Naive thymus-derived CD4-positive, alpha-beta T cell (primary cell): ENCODE measurements at places on chromosomes 12 and 14.

- DNase-seq: no peak
Measured at GRCh38 chr12:100151769-100152168, 9.1 kb upstream of the BLTP3B start.

- no peak for DNase-seq
Measured at GRCh38 chr12:6330999-6331714, 10.7 kb downstream of the TNFRSF1A start.

- DNase-seq: peak; percentile 35
Measured at GRCh38 chr14:21068521-21069387, 1.4 kb upstream of the ARHGEF40 start.

DNA sequence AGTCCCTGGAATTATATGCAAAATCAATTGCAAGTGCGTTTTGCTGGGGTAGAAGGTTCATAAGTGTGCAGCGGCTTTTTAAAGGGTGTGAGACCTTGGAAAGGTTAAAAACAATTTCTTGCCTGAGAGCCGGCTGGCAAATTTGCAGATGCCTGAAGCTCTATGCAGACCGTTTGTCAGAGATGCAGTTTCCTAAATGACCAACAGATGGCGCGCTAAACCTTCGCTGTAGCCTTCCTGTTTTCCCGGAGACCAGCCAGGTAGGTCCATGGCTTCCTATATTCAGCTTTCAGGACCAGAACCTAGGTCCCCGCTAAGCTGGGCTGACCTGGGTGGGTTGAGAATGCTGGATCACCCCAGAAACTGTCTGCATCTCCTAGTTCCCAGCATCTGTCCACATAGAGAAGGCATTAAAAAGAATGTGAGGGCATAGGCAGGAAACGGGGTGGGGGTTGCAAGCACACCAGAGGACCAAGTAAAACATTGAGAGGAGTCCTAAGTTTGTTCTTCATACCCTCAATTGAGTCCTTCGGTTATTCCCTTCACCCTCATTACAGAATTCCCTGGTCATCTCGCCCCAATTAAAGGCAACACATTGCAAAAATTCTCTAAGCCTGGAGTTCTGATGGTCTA lies 5.7 kb upstream of the NOS1 start:
- DNase-seq: no peak

- no peak for DNase-seq
Measured at GRCh38 chr14:21133901-21134300, 22.0 kb downstream of the OR5AU1 start.

- no peak for DNase-seq
Measured at GRCh38 chr12:132698341-132698740, 11.0 kb downstream of the PXMP2 start.

- no peak for DNase-seq
Measured at GRCh38 chr12:108505129-108505528, 9.9 kb upstream of the FICD start.

DNA sequence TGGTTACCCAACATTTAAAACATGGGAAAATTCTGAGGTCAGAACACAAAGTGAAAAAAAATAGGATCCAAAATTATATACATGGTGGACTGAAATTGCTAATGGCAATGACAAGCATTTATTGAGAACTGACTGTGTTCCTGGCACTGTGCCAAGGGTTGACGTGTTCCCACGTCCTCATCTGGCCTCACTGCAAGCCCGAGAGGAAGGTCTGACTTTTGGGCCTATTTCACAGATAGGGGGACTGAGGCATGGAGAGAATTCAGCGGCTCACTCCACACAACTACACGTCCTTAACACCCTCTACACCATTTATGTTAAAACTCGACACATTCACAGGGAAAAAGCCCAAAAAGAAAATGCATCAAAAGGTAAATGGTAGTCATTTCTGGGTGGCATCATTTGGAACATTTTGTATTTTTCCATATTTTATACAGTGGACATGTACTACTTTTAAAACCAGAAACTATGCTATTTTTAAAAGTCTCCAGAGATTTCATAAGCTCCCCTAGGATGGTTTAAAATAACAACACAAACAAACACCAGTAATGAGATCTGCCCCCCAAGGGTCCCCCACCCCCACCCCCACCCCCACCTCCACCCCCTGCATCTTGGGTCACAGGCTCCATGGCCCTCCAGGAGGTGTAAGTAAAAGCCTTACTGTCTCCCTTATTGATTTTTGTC lies 27.7 kb downstream of the CLMN start:
- no peak for DNase-seq

- no peak for DNase-seq
Measured at GRCh38 chr12:125083072-125083471, 17.8 kb downstream of the AACS start.

DNA sequence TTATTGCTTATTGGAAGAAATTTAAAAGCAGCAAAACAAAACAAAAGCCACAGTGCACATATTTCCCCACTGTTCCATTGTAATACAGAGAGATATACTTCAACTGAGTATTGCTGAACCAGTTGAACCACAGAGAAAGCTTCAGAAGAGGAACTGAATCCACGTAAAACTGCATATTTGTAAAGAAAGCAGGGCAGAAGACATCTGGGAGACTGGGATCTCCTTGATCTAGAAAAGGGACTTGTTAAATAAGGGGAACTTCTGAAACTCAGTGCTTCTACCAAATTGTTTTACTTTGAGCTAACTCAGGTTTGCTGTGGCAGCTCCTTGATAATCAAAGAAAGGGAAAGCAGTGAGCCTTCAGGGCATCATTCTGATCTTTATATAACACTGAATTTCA lies 411.1 kb upstream of the MDGA2 start:
- no peak for DNase-seq

DNA sequence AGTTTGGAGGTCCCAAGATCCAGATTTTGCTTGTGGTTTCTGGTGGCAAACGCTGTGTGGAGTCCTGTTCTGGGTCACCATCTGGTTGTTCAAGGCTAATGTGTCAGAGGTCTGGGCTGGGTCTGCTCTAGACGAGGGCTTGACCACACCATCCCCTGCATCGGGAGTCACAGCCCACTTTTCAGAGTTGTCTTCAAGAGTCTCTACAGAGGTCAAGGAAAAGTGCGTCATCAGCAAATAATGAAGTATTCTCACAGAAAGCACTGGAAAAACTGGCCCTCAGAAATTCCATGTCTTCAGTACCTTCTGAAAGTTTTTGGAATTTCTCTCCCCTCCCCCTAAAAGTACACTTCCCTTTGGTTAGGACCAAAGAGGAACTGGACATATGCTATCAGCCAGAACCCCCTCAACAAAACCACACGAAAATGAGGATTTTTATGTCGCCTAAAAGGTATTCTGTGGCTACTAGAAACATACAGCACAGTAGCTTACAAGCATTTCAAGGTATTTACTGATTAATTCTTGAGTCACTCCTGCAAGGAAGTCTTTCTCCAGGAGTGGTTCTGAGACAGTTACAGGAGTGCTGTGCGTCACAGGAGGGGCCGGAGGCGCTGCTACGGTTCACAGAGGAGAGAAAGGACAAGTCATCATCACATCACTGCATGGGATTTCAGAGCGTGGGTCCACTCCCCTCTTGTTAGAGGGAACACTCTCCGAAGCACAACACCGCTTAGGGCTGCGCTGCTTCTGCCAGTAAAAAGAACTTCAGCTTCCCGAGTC lies 35.4 kb downstream of the RAD52 start:
- no peak for DNase-seq

DNA sequence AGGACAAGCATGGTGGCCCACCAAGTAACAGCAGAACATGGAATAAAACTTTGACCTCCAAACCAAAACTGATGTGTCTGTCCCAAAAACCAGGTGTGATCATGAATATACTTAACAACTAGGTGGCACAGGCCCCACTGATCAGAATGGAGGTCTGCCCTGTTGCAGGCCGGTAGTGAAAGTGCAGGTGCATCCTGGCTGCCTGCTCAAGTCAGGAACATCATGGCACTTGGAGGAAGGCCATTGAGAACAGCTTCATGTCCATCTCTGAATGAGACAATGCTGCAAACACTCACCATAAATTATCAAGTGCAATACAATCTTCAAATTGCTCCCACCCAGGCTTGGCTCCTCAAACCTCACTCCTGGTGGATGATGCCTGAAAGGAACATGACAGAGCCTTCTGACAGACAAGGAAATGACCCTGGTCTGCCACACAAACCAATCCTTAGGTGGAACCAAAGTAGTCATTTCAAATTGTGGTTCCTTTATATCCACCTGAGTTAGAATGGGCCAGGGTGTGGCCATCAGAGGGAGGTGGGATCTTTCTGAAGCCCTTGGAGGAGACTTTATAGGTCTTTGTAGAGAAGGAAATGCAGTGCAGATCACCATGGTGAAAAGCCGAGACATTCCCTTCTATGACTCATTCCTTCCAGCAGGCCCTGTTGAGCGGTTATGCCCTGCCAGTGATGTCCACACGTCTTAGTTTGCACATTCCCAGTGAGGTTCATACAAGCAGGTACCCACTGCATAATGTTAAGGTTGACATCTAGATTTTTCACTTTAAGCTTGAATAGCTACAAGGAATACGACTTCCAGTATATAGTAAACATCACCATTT lies 36.0 kb downstream of the EGLN3 start:
- no peak for DNase-seq

DNA sequence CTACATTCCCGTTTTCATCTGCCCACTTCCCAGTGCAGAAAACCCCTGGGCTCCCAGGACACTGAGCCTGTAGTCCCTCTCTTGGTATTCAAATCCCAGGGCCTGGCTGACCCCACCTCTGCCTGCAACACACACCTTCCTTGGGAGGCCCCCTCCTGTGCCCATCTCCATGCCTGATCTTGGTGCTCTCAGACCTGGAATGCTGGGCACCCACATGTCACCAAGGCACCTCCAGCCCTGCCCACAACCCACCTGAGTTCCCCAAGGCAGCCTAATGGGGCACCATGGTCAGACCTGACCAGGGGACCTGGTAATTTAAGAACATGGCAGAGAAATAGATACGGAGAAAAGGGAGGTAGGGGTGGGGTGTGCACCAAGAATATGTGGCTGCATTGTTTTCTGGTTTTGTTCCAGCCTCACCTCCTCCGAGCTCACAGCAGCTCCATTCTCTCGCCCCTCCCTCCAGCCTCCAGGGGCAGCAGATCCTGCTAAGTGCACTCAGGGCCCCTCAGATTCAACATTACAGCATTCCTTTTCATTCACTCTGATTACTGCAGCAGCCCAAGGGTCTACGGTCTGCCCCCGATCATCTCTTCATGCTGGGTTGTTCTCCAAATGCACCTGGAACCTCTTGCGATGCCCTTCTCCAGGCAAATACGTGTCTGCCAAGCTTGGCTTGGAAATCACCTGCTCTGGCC lies 9.2 kb upstream of the HSP90AA1 start:
- no peak for DNase-seq

DNA sequence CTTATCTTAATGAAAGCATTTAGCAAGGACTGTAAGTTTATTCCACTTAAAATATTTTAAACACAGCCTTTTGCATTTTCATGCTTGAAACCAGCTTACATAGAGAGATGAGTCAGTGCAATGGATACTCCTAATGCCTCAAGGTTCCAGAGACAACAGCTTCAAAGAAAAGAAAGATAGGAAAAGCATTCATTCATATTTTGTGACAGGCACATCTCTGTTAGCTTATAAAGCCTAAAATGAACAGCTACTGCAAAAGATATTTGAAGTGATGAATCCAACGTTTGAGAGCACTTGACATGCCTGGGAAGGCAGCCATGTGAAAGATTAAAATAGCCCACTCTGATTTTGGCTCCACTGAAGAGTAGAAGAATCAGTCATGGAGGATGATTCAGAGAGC lies 814.5 kb downstream of the RPS29 start:
- DNase-seq: no peak

GRCh38 chr14:79562185-79562584 lies 649.1 kb downstream of the DIO2 start:
- DNase-seq: no peak

GRCh38 chr12:76069339-76069738 lies 15.1 kb downstream of the NAP1L1 start:
- DNase-seq: no peak

DNA sequence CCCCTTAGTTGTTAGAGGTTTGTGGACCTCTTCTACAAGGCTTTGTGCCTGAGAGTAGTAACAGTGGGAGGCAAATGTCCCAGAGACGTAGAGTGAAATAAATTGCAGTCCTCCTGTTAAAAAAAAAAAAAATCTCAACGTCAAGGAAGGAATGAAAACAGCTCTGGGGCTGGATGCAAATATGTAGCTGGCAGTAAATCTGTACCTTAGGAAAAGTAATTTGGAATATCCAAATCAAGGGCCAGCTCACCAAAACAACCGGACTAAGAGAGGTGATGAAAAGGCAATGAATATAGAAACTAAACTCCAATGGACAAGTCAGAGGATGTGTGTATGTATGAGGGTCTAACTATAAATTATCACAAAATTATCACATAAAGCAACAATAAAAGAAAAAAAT lies 27.0 kb downstream of the SINHCAF start:
- DNase-seq: no peak

DNA sequence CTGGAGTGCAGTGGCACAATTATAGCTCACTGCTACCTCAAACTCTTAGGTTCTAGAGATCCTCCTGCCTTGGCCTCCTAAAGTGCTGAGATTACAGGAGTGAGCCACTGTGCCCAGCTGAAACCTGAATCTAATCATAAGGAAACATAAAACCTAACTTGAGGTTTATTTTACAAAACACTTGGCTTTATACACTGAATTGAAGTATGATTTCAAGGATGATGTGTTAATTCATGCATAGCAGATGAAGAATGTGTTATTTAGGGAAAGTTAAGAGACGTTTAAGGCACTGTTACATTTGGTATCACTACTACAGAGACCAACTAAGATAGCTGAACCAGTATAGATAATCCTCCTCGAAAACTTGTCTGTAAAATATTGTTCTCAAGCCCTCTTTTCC lies 6.4 kb downstream of the DICER1 start:
- no peak for DNase-seq

DNA sequence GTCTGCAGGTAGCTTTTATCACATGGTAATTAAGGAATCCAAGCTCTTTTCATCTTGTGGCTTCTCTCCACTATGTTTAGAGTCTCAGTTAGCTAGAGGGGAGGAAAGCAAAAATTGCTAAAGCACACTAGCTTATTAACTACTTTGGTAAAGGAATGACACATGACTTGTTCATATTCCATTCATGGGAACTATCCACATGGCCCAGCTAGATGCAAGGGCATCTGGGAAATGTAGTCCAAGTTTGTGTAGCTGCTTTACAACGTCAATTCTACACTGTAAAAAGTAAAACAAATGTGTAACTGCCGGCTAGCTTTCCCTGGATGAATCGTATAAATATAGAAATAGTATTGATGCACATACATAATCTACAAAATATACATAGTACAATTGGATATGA lies 244.5 kb upstream of the LRFN5 start:
- DNase-seq: no peak

- DNase-seq: no peak
Measured at GRCh38 chr14:103856105-103856504, 8.7 kb upstream of the PPP1R13B start.

- DNase-seq: no peak
Measured at GRCh38 chr12:7145671-7146070, 15.5 kb downstream of the CLSTN3 start.
